ENCODE measurements at places on chromosomes 11 and 22.

GRCh38 chr22:50270666-50271394 is 650 bp upstream of the MAPK11 start:
- no peak for DNase-seq

DNA sequence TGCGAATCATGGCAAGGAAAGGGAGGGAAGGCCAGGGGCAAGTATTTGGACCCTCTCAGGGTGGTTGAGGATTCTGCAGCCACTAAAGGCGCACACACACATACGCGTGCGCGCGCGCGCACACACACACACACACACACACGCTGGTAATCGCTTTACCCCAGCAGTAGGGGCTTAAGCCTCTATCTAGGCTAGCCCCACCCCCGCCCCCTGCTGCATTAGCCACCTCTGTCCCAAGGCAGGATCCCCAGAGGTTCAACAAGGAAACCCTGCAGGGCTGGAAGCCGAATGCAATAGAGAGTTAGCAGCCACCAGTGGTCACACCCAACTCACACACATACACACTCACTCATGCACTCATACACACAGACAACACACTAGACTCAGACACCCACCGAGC is 28.6 kb upstream of the ELFN2 start:
- no peak for DNase-seq

DNA sequence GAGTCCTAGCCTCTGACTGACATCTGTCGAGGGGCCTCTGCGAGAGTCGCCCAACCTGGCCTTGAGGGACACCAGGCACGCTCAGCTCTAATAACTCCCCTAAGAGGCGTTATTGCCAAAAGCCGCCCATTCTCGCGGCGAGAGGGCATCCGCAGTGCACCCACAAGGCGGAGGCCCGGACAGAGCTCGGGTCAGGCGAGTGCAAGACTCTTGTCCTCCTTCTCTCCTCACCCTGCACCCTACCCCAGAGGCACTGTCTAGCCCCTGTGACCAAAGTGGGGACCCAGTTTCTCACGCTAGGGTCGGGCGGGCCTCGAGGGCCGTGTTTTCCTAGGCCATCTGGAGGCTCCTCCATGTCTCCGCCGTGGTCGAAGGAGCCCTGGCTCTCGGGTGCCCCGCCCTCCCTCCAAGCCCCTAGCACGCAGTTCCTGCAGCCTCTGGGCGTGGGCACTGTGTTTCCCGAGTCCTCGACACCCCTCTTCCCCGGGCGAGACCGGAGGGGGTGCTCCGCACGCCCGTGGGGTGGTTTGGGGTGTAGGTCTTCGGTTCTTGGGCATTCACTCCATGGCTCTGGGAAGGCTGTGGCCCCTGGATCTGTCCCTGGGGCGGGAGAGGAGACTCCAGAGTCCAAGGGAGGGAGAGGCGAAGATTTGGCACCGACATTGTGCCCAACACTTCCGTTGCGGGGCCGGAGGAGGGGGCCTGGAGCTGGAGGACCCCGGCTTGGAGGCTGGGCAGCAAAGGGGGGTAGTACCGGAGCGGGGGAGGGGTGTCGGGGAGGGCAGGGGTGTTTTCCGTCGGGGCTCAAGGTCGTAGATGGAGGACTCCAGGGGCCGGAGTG is 1.0 kb downstream of the CHRM4 start:
- DNase-seq, result no peak

- peak; percentile 84 for DNase-seq
These were observed 52.9 kb downstream of the C11orf58 start for GRCh38 chr11:16791191-16791961.

GRCh38 chr11:122791836-122792235 is 46.5 kb upstream of the CRTAM start:
- no peak for DNase-seq

DNA sequence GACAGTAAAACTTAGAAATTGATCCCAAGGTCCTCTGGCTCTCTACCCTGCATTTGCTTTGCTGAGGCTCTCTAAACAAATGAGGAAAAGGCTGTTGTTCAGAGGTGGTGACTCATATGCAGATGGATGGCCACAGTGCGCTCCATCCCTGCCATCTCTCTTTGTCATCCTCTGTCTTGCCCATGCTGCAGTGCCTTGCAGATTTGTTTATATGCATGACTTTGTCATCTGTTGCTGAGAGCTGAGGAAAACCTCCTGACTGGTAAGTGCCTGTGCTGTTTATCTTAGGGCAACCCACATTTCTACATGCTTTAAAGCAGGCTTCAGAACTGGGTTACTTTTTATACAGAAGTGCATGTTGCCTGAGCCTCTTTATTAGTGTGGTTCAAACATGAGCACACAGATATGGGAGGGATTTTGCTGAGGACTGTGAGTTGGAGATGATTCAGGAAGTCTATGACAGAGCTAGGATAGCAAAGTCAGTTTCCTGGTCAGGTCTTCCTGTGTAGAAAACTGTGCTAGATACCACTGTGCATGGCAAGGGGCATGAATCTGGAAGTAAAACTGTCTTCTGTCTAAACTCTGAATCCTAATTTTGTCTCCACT is 57.4 kb downstream of the JAM3 start:
- DNase-seq, result no peak
